Sigmoid colon (tissue), 7 donors: ENCODE measurements at places on chromosomes 3 and 15.
A peak's percentile ranks its signal among the peaks of the same experiment; 100 is the strongest.

- DNase-seq = no peak
Observed at GRCh38 chr3:71010726-71011455, 572.6 kb downstream of the FOXP1 start.

GRCh38 chr3:100540791-100541334, 48.4 kb downstream of the TMEM45A start:
- DNase-seq = no peak

GRCh38 chr3:48465531-48466378, 19.2 kb downstream of the ATRIP start:
- DNase-seq = peak; percentile 100

DNA sequence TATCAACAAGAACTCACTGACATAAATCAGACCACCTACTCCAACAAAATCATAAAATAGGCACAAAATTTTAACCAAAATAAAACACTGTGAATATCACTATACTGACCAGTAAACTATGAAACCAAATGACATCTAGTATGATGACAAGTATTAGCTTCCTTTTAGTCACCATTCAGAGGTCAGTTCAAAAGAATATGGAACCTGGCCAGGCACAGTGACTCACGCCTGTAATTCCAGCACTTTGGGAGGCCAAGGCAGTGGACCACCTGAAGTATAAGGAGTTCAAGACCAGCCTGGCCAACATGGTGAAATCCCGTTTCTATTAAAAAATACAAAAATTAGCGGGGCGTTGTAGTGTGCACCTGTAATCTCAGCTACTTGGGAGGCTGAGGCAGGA, 65.8 kb downstream of the SMARCC1 start:
- no peak for DNase-seq

- no peak for DNase-seq
Observed at GRCh38 chr3:183033746-183034145, 53.4 kb upstream of the DCUN1D1 start.

- no peak for DNase-seq
Observed at GRCh38 chr3:167967257-167968036, 128.3 kb downstream of the GOLIM4 start.

GRCh38 chr3:154507727-154508126, 77.7 kb upstream of the GPR149 start:
- DNase-seq = no peak

- no peak for DNase-seq
Observed at GRCh38 chr15:34461730-34462129, 24.1 kb upstream of the GOLGA8A start.
